ENCODE measurements at places on chromosomes 1 and 21.

- peak; percentile 59 for DNase-seq
Observed at GRCh38 chr1:205588636-205589035, 43.2 kb downstream of the ELK4 start.

- DNase-seq, result no peak
Observed at GRCh38 chr21:36849461-36850105, 116.9 kb downstream of the HLCS start.

GRCh38 chr1:43935711-43936427 is 2.3 kb downstream of the ARTN start:
- no peak for DNase-seq

DNA sequence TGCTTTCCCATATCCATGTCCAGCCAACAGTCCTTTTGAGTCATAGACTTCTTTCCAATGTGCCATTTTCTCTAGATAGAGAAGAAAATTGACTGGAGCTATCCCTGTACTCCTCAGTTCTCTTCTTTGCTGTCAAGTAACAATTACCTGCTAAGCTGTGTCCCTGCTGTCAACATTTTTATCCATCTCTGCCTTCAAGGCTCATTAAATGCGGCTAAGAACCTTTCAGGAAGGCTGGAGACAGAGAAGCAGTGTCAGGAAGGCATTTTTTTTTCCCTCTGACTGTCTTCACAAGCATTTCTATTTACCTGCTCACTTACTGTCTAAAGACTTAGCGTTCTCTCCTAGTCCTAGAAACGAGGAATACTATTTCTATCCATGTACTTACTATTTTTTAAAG is 69.1 kb downstream of the MTR start:
- DNase-seq, result no peak

All from suppressor macrophage (primary cell).